H4 (cell line): ENCODE measurements at places on chromosomes 6 and 20. TPM values are rescaled to one million over a fixed set of nuclear protein-coding genes. Genes with fewer than 3 reads are reported as not detected.

Gene SPATS1
- total RNA-seq = not detected in 2 replicates

Gene LY6G6F
- not detected in 2 replicates for total RNA-seq

Gene ADGB
- not detected in 2 replicates for total RNA-seq

Gene KAT14
- total RNA-seq = 11.9 and 15.2 TPM in 2 replicates

Gene NRSN2
- total RNA-seq = 69.6 and 72.8 TPM in 2 replicates

Gene HLA-DRB5
- total RNA-seq = not detected in 2 replicates

Gene COL9A3
- total RNA-seq = not detected in 2 replicates

Gene MYL9
- not detected in 2 replicates for total RNA-seq

Gene TMC2
- not detected in 2 replicates for total RNA-seq

Gene PMEPA1
- total RNA-seq = 10.0 and 14.4 TPM in 2 replicates

Gene BCKDHB
- total RNA-seq = 3.8 and 8.5 TPM in 2 replicates

Gene RFX6
- not detected in 2 replicates for total RNA-seq

Gene LHFPL5
- not detected in 2 replicates for total RNA-seq

Gene SLC44A4
- total RNA-seq = not detected in 2 replicates

Gene RAB22A
- total RNA-seq = 7.3 and 11.5 TPM in 2 replicates

Gene IMPG1
- 0.14 TPM in 1 of 2 replicates, not detected in the other for total RNA-seq

Gene ZNF165
- total RNA-seq = 0.16 and 1.2 TPM in 2 replicates

Gene MRAP2
- total RNA-seq = not detected in 2 replicates

Gene DLL1
- 0.54 and 2.2 TPM in 2 replicates for total RNA-seq

Gene PGC
- total RNA-seq = not detected in 2 replicates

Gene OARD1
- total RNA-seq = 18.9 and 24.6 TPM in 2 replicates

Gene PDE10A
- 2.1 and 3.1 TPM in 2 replicates for total RNA-seq

Gene LINC00237
- total RNA-seq = not detected in 2 replicates

Gene PHACTR3
- 0.29 TPM in 1 of 2 replicates, not detected in the other for total RNA-seq

Gene RIPPLY2
- not detected in 2 replicates for total RNA-seq

Gene DEFB132
- not detected in 2 replicates for total RNA-seq

Gene FNDC11
- not detected in 2 replicates for total RNA-seq

Gene TFEB
- total RNA-seq = 1.6 and 9.2 TPM in 2 replicates

Gene PTCRA
- not detected in 2 replicates for total RNA-seq

Gene BPIFA3
- not detected in 2 replicates for total RNA-seq

Gene MYBL2
- 21.3 and 40.8 TPM in 2 replicates for total RNA-seq

Gene FRK
- total RNA-seq = 0.21 and 0.39 TPM in 2 replicates

Gene DDAH2
- 75.2 and 101 TPM in 2 replicates for total RNA-seq

Gene MAP3K7
- total RNA-seq = 13.9 and 18.3 TPM in 2 replicates

Gene ZSWIM3
- 3.5 and 4.6 TPM in 2 replicates for total RNA-seq

Gene JPH2
- 0.15 TPM in 1 of 2 replicates, not detected in the other for total RNA-seq

Gene ZKSCAN3
- total RNA-seq = 3.7 and 4.1 TPM in 2 replicates

Gene RIN2
- 13.7 and 18.5 TPM in 2 replicates for total RNA-seq

Gene MATN4
- total RNA-seq = not detected in 2 replicates

Gene HSPA1A
- 29.8 and 31.5 TPM in 2 replicates for total RNA-seq

Gene EGFL8
- total RNA-seq = 0.43 and 1.7 TPM in 2 replicates

Gene SEMG2
- not detected in 2 replicates for total RNA-seq

Gene PPP1R14C
- total RNA-seq = not detected in 2 replicates

Gene NHLRC1
- total RNA-seq = 0.04 and 0.29 TPM in 2 replicates

Gene C6orf141
- 2.6 and 2.9 TPM in 2 replicates for total RNA-seq

Gene FAM209B
- not detected in 2 replicates for total RNA-seq

Gene KCNK17
- not detected in 2 replicates for total RNA-seq

Gene C20orf141
- total RNA-seq = not detected in 2 replicates
